ENCODE measurements at places on chromosomes 2 and 18.

GRCh38 chr2:149490296-149490695, 97.3 kb downstream of the MMADHC start:
- DNase-seq = no peak

DNA sequence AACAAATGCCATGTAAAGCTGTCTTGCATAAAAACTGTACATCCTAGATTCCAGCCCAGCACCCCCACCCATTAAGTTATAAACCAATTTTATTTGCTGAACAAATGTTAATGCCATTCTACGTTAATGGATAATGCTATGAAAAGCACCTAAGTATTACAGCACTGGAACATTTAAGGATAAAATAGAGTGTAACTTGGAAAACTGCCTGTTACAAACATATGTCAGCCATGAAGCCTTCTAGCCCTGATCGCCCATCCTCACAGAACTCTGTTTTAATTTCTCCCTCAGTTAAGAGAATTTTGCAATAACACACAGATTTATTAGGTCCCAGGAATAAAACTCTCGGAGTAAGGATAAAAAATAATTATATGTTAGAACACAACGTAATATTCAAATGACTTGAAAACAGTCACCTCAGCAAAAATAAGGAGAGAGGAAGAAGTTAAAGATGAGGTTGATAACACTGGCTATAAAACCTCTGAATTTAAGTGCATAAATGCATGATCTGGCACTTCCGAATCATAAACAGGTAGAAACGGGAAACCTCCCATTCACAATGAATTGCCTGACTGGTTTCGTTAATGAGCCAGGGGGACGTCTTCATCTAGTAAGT, 308.7 kb downstream of the AFF3 start:
- no peak for DNase-seq

GRCh38 chr2:207835805-207836204, 66.1 kb upstream of the FZD5 start:
- no peak for DNase-seq

DNA sequence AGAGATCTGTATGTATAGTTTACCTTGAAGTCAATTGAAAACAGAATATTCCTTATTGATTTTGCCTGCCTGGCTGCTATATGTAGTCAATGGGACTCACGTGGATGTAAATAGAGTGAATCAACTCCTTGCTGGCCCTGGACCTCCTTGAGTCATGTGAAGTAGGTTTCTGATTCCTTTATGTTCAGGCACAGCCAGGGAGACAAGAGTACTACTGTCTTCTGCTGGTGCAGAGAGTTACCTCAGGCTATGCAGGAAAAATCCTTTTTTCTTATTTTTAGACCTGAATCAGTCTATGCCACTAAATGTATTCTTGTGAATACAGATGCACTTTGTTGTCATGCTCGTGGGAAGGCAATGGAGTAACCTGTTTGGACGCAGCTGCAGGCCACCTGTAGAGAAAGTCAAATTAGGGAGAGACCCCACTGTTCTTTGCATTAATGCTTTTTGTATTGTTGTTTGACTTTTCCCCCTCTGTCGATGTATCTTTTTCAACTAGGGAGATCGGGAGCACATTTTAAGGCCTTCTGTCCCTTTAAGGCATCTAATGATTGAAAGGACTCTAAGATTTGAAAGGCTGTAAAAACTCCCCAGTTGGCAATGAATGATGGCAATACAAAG, 473.9 kb downstream of the ARHGAP15 start:
- no peak for DNase-seq

GRCh38 chr2:12222554-12222953, 476.1 kb downstream of the LPIN1 start:
- DNase-seq = no peak

DNA sequence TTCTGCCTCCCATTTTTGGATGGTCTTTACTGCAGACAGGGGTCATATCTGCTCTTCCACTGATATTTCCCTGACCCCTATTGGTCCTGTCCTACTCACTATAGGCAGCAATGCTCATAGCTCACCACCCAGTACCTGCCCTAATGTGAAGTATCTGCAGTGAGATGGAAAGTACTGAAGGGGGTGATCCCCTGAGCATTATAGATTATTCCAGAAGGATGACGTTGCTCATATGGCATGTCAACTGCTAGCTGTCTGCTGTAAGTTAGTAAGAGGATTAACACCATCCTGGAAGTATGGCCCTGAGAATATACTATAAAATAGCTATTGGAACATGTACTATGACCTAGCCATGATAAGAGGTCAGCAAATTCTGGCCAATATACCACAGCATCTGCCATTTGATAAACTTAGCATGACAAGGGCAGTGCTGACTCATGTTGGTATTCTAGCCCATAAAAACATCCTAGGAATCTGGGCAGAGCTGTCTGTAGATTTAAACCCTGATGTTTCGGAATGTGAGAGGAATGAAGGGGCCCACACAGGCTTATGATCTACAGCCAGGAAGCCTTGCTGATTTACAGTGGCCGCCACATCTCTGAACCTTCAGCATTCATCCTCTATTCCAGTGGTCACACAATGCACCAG, 451.4 kb downstream of the TNS1 start:
- DNase-seq = no peak

DNA sequence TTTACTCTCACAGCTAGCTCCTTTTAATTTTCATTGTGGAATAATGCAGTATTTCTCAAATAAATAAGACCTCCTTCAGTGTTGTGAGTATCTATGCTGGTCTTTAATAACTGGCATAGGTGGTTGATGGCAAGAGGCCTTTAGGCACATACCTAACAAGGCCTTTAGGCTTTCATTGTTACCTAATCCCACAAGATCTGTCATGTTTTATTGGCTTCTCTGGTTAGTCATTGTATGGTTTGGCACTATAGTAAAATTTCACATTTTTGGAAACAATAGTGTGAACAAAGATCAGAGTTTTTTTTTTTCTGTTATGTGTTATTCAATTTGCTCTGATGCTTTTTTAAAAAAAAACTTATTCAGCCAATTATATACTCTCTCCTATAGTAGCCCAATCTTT, 89.8 kb upstream of the NEUROD1 start:
- DNase-seq = no peak

DNA sequence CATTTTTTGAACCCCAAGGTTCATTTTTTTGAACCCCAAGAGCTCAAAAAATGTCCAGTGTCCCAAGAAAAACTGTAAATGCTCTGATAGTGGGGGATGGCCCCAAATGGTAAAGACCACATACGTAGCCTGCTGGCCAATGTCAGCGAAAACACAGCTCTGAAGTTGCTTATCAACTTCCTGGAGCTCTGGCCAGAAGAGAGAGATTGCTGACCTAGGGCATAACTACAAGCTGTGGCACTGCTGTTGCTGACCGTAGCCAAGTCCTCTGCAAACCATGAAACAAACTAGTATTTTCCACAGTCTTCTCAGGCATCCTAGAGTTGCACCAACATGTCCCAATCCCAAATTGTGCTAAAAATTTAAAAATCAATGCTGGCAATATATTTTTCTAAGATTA, 50.9 kb downstream of the REEP1 start:
- DNase-seq = no peak

DNA sequence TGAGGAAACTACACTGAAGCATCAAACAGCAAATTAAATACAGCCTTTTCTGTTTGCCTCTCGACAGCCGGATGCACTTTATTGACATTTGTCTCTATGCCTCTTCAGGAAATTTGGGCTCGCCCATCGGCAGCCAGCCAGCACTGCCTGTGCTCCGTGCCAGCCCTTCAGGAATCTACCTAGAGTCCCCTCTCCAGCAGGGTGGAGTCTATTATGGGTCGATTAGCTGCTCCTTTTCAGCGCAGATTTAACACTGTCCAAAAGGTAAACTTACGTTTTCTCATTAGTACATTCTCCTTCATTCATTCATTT, 91.5 kb downstream of the MYCN start:
- DNase-seq = no peak

DNA sequence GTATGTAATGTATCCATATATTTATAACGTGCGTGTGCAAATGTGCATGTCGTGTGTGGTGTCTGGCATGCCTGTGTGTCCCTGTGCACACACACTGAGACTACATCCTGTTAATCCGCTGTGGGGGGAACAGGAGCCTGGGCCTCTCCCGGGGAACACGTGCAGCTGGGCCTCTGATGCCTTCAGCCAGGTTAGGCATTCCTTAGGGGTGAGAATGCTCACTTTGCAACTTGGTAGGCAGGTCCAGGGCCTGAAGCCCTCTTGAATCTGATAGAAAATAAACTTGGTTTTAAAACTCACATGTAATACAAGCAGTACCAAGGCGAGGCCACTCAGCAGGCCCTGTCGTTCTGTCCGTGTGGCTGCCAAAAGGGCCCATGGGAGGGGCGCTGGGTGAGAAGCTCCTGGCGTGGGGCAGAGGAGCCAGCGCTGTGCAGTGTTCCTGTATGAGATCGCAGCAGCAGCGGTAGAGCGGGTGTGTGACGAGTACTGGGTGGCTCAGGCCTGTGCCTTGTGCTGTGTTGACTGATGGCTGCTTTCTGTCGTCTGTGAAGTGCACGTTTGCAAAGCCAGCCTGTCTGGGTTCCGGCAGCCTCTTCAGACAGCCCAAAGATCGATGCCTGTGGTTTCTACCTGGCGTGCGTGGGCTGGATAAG, 16.2 kb downstream of the SALL3 start:
- no peak for DNase-seq

DNA sequence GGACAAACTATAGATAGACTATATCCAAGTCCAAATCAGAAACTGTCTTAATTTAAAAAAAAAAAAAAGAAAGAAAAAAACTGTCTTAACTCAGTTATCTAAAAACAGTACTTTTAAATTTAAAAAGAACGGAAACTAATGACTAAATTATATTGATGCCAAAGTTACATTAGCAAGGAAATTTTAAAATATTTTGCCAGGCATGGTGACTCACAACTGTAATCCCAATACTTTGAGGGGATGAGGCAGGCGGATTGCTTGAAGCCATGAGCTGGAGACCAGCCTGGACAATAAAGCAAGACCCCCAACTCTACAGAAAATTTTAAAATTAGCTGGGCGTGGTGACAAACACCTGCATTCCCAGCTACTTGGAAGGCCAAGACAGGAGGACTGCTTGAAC, 30.9 kb downstream of the MEMO1 start:
- DNase-seq = no peak

GRCh38 chr2:229910147-229910831, 11.5 kb downstream of the TRIP12 start:
- no peak for DNase-seq

GRCh38 chr2:32617599-32618189, 10.2 kb upstream of the TTC27 start:
- no peak for DNase-seq

- no peak for DNase-seq
Measured at GRCh38 chr18:63606526-63606925, 19.4 kb downstream of the SERPINB13 start.

GRCh38 chr2:103139628-103140268, 377.9 kb downstream of the TMEM182 start:
- no peak for DNase-seq

DNA sequence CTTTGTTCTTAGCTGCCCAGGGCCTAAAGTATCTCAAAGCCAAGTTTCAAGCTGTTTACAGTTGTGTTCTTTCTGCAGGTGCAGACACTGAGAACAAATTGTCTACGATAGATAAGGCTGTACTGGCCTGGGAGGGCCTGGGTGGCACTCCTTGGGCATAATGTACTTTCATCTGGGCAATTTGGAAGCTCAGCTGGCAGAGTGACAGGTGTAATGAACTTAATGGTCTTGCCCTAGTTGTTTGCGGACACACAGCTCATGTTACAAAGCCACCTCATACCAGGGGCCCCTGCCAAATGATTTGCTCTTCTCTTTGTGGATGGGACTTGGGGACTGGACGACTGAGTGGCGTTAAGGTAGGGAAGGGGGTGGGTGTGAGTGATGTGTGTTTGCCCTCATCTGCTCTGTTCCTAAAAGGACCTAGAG, 4.3 kb downstream of the LDLRAD4 start:
- no peak for DNase-seq

DNA sequence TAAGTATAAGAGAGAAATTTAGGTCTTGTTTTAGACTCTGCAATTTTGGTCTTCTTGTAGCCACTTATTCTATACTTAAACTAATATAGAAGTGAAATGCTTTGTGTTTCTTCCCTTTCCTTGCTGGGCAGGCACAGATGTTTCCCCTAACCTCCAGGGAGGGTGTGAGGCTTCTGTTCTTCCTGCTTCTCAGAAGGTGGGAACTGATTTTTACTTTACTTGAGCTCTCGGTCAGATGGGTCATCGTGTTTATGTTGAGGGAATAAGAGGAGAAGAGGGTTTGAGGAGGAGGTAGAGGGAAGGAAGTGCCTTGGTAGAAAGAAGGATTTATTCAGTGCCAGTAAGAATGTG, 92.5 kb upstream of the CXCR4 start:
- no peak for DNase-seq

GRCh38 chr2:160700021-160700814, 206.6 kb upstream of the RBMS1 start:
- DNase-seq = no peak

DNA sequence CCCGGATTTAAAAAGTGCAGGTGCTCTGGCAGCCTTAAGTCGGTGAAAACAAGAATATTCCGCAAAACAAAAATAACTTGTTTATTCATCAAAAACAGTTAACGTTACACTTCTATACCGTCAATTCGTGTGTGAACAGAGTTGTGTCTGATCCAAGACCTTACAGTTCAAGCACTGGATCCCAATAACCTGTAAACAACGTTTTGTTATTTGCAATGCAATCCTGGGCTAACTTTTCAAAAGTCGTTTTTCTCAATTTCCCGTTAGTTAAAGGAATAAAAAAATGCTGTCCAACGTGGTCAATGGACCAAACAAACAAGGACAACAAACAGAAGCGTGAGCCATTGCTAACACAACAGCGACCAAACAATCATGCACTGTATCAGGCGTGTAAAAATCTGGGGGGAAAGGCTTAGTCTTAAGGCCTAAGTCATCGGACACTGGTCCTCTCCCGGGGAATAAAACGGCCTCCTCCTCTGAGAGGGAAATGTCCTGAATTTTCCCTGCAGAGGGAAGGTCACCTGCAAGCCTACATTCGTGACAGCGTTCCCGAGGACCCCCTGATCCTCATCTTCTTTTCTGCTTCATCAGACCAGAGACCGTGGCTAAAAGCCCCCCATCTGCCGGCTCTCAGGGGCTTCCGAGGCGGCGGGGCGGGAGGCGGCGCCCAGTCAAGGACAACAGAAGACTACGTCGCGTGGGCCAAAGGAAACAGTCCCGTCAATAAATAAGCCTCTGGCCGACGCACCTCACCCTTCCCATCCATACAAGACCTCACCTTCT, 490 bp downstream of the NDUFS1 start:
- no peak for DNase-seq

DNA sequence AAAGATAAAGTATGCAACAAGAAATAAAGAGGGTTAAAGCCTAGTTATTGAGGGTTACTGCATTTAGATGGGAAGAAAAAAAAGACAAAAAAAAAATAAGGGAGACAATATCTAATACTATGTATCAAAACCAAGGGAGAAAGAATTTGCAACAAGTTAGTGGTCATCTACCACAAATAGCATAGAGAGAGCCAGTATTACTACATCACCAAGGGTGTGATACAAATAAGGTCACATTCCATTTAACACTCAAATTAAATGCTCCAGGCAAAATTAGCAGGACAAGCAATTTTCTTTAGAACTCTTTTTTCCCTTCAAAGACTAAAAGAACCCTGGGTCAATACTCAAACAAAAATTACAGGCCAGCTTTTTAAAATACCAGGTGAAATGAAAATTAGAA, 115.1 kb upstream of the GULP1 start:
- DNase-seq = no peak
